ENCODE measurements at places on chromosomes 4 and X.

- DNase-seq = no peak
Measured at GRCh38 chrX:118536687-118537461, 41.3 kb downstream of the DOCK11 start.

DNA sequence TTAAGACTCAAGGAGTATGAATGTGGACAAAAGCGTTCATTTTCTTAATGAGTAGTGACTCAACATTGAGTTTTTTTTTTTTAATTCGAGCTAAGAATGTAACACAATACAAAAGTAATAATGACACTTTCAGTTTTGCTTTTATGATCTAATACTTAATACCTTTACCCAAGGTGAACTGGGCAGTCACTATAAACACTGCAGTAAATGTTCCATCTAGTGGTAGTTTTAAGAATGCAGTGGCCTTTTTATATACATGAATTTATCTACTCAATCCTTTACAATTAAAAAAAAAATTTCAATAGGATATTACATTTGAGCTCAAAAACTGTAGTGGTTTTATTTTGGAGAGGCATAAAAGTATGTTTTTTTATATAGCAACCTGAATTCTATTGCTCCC is 33.9 kb downstream of the PDK3 start:
- DNase-seq = no peak

DNA sequence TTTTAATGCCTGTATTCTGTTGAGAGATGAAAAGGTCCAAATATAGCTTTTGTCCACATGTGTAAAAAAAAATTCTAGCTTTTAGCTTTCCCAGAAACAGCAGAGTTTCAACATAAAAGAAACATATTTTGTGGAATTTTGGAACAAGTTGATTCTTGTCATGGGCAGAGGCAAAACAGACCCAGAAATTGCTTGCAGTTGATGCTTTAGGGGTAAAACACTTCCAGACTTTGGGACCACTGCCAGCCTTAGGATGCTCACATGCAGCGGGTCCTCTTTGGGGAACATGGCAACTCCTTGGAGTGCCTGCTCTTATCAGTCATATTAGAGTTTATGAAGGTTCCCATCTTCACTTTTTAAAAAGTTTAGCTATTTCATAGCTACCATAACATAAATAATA is 30.4 kb downstream of the DCLK2 start:
- DNase-seq = no peak

GRCh38 chr4:60682901-60683300 is 517.2 kb upstream of the ADGRL3 start:
- peak; percentile 0 for DNase-seq

DNA sequence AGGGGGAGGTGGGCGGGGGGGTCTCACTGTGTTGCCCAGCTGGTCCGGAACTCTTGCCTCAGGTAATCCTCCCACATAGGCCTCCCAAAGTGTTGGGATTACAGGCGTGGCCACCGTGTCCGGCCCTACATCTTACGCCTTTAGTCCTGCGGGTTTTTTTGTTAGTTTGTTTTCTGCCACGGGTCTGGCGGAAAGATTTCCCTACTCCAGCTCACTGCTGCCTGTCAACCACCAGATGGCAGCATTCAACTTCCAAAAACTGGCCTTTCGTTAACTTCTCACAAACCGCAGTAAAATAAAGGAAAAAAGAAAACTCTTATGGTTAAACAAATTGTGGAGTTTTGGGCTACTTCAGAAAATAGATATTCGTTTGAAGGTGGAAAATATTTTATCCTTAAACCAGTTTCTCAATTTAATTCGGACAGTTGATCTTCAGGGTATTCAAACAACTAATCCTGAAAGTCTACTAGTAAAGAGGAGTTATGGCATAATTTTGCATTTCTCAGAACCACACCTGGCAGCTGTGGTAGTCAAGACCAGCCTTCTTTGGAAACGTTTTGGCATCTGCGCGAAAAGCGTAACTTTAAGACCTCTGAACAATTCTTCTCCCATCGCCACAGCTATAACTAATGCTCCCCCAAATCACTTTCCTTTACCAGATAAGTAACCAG is 41.1 kb downstream of the LUZP4 start:
- DNase-seq = peak; percentile 8

- DNase-seq = no peak
Measured at GRCh38 chr4:75494563-75494962, 19.6 kb downstream of the RCHY1 start.

All from HTR-8/SVneo (cell line).